A549 treated with CORT108297 at 1 μM for 4 hours (cell line): ENCODE measurements at places on chromosomes 2 and 18. TPM values are rescaled to one million over a fixed set of nuclear protein-coding genes. Genes with fewer than 3 reads are reported as not detected.

Gene CD226
- total RNA-seq = 0.03 to 0.14 TPM (median 0.07 TPM) in 5 replicates

Gene SFT2D3
- 4.7 to 6.9 TPM (median 5.8 TPM) in 5 replicates for total RNA-seq

Gene POTEJ
- not detected in 5 replicates for total RNA-seq

Gene BIRC6
- total RNA-seq = 28.4 to 42.0 TPM (median 30.7 TPM) in 5 replicates

Gene GALNT1
- total RNA-seq = 45.5 to 73.2 TPM (median 56.0 TPM) in 5 replicates
